ENCODE measurements at places on chromosomes 2 and 18. TPM values are rescaled to one million over a fixed set of nuclear protein-coding genes. Genes with fewer than 3 reads are reported as not detected.

The LHCGR gene
- not detected for total RNA-seq

The G6PC2 gene
- not detected for total RNA-seq

The RNF125 gene
- total RNA-seq, result 0.32 TPM

The CNGA3 gene
- not detected for total RNA-seq

The SGPP2 gene
- total RNA-seq, result 0.29 TPM

The DIPK1C gene
- total RNA-seq, result not detected

The NT5DC4 gene
- not detected for total RNA-seq

The TRIM43B gene
- total RNA-seq, result not detected

The L3MBTL4 gene
- not detected for total RNA-seq

The TUBB8B gene
- not detected for total RNA-seq

The SDC1 gene
- total RNA-seq, result 169 TPM

The SPDYA gene
- total RNA-seq, result 0.32 TPM

The INPP5D gene
- 0.29 TPM for total RNA-seq

The SLC11A1 gene
- total RNA-seq, result 0.15 TPM

The HOXD10 gene
- 6.8 TPM for total RNA-seq

The CAPN13 gene
- total RNA-seq, result 0.15 TPM

The FAM237A gene
- total RNA-seq, result not detected

The PTPN4 gene
- total RNA-seq, result 16.8 TPM

The UGT1A5 gene
- not detected for total RNA-seq

The NAT8 gene
- not detected for total RNA-seq

The WDR75 gene
- total RNA-seq, result 40.0 TPM

The ASXL2 gene
- total RNA-seq, result 14.4 TPM

The MYO3B gene
- not detected for total RNA-seq

The ALLC gene
- total RNA-seq, result 0.06 TPM

The ATIC gene
- total RNA-seq, result 213 TPM

The C1GALT1C1L gene
- 1.7 TPM for total RNA-seq

The KLHL29 gene
- total RNA-seq, result 3.7 TPM

The KHK gene
- 10.7 TPM for total RNA-seq

The FLACC1 gene
- total RNA-seq, result 0.18 TPM

The CFAP221 gene
- 0.32 TPM for total RNA-seq

The QPCT gene
- total RNA-seq, result 18.4 TPM

The ECEL1 gene
- total RNA-seq, result 0.15 TPM

The SOX11 gene
- total RNA-seq, result not detected

The HOXD11 gene
- 7.5 TPM for total RNA-seq

The BIRC6 gene
- 42.0 TPM for total RNA-seq

The BOLL gene
- total RNA-seq, result not detected

Data from A549 treated with CORT108297 at 1 μM for 4 hours (cell line).